ENCODE measurements at places on chromosomes 3 and 15.

GRCh38 chr3:158977497-158977896, 175.6 kb downstream of the MFSD1 start:
- DNase-seq, result no peak

DNA sequence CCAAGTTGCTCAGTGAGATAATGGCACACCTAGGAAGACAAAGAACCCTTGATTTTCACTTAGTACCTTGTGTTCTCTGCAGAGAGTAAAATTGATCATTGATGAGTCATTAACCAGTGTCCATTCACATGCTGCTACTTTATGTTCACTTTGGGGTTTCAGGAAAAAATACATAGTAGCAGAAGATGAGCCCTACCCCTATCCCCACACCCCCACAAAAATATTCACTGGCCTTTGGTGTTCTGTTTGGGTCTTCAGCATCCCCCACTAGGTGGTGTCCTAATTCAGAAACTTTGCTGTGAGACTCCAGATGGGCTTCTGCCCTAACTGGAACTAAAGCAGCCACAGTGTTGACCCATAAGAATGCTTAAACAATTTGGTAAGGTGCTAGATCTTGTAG, 178.8 kb downstream of the KLHL25 start:
- DNase-seq, result no peak

DNA sequence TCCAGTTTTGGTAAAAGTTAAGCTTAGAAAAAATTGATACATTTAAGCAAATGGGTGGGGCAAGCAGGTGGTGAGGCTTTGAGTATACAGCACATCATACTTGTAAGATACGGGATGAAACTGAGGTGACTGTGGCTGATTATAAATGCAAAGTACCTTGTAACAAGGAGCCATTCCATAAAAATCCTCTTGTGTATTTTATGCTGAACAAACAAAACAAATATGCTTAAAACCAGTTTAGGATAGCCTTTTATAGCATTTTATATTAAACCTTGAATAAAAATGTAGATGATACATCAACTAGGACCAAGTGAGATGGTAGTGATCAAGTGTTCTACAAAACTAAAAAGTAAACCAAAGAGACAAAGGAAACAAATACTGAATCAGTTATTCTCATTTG, 3.4 kb downstream of the PLSCR1 start:
- DNase-seq, result no peak

DNA sequence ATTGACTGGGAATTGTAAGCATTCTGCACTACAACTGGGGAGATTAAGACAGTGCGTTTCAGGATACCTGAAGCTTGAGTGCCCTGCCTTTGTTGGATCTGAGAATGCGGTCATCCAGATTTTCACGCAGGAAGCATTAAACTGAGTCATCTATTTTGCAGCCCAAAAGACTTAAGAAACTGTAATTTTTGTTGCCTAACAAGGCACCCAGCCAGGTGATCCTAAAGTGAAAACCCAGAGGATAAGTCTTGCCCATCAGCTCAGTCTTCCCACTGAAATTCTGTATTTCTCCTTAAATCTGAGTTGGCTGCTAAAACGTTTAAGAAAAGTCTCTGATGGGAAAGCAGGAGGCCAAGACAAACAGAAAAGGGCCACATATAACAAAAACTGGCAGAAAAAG, 242.5 kb upstream of the TMCO5A start:
- DNase-seq, result no peak

- no peak for DNase-seq
These were observed 19.0 kb upstream of the GHSR start for GRCh38 chr3:172467170-172467824.

GRCh38 chr15:41746802-41747201, 27.5 kb upstream of the MAPKBP1 start:
- no peak for DNase-seq

GRCh38 chr15:93989440-93989998, 241.8 kb upstream of the MCTP2 start:
- DNase-seq, result no peak

GRCh38 chr15:57735891-57736290, 29.4 kb downstream of the POLR2M start:
- DNase-seq, result no peak

DNA sequence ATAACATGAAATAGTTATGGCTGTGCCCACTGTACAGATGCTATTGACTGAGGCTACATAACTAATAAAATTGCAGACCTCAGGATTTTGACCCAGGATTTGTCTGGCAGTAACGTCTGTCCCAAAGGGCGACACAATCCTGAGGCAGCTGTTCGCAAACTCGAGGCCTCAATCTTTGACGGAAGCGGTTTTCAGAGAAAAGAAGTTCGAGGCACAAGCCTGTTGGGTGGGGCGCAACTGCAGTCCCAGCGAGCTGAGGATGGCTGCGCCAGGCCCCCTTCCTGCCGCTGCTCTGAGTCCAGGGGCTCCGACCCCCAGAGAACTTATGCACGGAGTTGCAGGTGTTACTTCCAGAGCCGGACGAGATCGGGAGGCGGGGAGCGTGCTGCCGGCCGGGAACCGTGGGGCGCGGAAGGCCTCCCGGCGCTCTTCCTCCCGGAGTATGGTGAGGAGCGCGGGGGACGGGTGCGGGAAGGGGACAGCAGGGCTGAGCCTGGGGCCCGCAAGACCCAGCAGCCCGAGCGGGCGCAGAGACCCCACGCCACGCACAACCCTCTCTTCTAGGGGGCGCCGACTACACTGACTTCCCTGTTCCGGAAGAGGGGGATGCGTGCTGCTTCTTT, at the start of gene PARP15:
Gene PARP15, plus strand, starts transcription at position 242 of the 623 bp plus-strand sequence. Its CDS starts 18 bp downstream, at position 260.
- no peak for DNase-seq

GRCh38 chr3:143184099-143184498, 64.5 kb downstream of the CHST2 start:
- DNase-seq, result no peak

GRCh38 chr15:66698318-66698961, 3.6 kb upstream of the SMAD6 start:
- DNase-seq, result no peak

DNA sequence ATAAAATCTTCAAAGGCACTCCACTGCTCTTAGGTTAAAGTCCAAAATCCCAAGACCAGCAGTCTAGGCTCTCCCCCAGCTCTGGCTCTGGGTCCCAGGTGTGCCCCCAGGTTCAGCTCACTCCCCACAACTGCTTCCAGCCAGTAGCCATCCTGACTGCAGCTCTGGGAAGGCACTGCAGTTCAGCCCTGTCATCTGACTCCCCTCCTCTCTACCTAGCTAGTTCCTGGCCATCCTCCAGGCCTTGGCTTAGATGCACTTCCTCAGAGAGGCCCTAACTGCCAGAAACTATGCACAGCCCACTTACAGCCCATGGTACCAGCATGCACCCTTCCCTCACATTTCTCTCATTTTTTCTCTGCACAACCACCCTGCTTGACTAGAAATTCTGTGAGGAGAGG, 25.5 kb downstream of the TBC1D2B start:
- no peak for DNase-seq

DNA sequence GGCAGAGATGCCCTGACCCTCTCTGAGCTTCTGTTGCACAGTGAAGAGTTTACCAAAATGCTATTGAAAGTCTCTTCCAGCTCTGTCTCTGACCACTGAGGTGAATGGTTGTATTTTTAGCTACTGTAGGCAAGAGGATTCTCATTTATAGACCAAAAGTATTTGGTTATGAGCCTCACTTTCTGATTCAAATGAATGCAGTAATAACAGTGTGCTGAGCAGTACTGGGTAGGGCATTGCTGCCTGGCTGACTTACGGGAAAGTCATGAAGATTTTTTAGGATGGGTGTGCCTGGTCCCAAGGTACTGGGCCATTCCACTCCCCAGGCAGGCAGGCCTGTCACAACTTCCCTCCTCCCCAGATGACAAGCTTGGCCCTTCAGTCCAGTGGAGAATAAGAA, 15.5 kb downstream of the PLA1A start:
- DNase-seq, result no peak

GRCh38 chr3:76505202-76505845, 534.6 kb upstream of the ROBO2 start:
- no peak for DNase-seq

DNA sequence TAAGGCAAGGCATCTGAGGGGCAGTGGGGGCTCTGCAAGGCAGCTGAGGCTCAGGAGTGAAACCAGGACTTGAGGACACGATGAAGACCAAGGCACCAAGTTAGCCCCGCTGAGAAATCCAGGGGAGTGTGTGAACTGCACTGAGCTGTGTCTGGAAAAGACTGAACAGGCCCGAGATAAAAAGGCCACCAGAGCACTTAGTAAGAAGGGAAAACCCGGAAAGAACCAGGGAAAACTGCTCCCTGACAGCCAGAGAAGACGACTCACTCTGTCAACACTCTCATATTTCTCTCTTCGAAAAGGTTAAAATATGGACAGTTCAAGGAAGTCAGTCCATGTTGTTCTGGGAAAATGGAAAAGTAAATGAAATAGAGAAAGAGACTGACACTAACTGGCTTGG, 109.0 kb downstream of the SEC22A start:
- no peak for DNase-seq

DNA sequence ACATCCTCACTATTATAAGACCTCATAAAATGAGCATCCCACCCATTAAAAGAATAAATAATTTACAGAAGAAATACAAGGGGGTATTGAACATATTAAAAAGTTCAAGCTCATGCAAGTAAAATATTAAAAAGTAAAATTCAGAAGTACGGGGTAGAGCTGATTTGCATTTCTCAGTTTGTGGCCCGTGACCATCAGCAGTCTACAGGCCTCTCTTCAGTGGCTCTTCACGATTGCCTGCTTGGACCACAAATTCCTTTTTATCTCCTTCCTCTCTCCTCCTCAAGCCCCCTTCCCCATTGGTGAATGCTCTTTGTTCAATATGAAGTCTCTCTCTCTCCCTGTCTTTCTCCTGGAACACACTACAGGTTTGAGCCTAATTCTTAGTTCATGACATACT, 19.1 kb downstream of the CYP8B1 start:
- no peak for DNase-seq

- DNase-seq, result no peak
These were observed 4.0 kb upstream of the XCR1 start for GRCh38 chr3:46031269-46031668.

Measured in stimulated activated CD4-positive, alpha-beta T cell treated with anti-CD3 and anti-CD28 coated beads, Interleukin-1b, Interleukin-23, amount 100 ng/mL, for 1 hour (primary cell).